Stimulated activated CD4-positive, alpha-beta T cell treated with anti-CD3 and anti-CD28 coated beads, Interleukin-12 subunit alpha, Interleukin-12 subunit beta, amount 100 ng/mL, for 24 hours (primary cell): ENCODE measurements at places on chromosomes 11 and 22.

DNA sequence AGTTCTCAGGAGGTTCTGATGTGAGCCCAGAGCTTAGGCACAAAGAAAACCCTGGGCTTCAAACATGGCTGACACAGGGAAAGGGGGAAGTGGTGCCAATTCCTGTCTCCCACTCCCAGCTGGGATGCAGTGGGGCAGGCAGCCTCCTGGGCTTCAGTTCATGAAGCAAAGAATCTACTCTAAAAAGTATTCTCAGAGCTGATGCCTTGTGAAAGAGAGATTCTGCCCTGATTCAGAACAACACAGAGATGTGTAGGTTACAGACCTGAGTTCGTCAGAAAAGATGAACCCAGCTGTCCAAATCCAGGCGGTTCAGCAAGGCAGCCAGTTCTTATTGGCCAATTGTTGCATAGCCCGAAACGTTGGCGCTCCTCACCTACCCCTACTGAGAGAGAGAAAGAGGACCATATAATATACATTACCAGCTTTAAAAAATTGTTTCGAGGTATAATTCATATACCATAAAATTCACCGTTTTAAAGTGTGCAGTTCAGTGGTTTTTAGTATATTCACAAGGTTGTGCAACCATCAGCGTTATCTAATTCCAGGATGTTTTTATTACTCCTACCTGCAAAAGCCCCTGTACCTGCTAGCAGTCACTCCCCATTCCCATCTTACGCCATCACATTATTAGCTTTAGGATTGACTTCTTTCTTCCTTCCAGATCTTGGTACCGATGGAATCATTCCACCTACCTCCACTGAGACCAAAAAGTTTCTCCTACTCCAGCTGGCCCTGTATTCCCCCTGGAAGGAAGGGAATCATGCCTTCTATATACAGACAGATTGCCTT, 7.2 kb upstream of the TLCD5 start:
- DNase-seq = no peak

- no peak for DNase-seq
Measured at GRCh38 chr11:35600331-35600838, 17.9 kb upstream of the FJX1 start.

DNA sequence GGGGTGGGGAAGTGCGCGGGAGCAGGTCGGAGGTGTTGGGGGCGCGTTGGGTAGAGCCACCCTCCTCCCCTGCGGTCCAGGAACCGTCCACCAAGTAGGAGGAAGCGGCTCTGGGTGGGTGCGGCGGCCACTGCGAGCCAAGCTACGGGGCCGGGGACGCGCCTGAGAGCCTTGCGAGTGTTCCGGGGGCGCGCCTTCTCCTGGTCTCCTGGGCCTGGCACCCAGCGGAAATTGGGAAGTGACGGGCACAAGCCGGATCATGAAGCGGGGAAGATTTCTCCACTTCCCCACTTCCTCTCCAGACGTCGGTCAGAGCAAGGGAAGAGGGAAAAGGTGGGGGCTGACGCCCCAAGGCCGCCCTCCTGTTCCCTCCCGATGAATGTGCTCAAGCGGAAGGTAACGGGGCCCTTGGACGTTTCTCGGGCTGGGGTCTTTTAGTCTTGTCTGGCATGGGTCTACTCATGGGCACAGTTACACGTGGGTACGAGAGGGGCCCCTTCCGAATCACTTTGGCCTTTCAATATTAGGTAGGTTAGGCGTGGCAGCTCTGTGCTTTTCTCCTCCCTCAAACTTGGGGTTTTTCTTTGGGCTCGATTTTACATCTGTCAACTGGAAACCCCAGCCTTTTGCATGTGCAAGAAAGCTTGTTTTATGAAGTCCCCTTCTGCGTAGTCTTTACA, 865 bp downstream of the RBM14 start:
- DNase-seq = no peak

DNA sequence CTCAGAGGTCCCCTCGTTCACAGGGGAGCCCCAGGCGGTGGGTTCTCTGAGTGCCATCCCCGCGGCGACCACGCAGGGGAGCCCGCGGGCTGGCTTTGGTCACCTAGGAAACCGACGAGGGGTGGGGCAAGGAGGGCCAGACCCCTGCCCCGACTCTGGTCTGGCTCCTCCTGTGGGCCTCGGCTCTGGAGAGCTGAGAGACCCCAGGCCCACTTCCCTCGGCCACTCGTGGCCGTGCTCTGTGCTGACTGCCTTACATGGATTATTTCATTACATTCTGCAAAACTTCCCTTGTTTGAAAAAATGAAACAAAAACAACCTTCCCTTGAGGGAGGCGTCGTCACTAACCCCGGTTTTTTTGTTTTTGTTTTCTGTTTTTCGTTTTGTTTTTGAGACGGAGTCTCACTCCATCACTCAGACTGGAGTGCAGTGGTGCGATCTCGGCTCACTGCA, 15.1 kb upstream of the CYTH4 start:
- peak; percentile 57 for DNase-seq

DNA sequence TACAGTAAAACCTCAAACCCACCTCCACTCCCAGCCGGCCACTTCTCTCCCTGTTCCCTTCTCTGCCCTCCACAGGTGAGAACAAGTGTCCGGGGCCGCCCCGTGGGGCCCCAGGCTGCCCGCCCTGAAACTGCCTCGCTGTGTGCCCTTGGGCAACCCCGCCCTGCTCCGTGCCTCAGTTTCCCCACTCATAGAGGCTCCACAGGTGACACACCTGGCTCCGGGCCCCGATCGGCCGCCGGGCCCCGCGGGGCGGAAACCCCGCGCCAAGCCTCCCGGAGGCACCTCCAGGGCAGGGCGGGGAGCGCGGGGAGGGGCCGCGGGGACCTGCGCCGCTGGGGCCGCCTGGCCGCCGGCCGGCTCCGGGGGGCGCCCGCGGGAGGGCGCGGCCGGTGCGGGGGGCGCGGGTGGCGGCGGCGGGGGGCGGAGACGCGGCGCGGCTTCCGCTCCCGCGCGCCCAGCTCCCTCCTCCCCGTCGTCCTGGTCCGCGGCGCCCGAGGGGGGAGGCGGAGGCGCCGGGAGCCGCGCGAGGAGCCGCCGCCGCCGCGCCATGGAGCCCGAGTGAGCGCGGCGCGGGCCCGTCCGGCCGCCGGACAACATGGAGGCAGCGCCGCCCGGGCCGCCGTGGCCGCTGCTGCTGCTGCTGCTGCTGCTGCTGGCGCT, at the start of gene LRP5:
Gene LRP5, plus strand, starts transcription at position 475 of the 663 bp plus-strand sequence. Its CDS starts 124 bp downstream, at position 599.
- DNase-seq = no peak

GRCh38 chr11:68342459-68343158, 30.2 kb downstream of the LRP5 start:
- DNase-seq = no peak

GRCh38 chr11:102001657-102002338, 45.4 kb upstream of the CFAP300 start:
- no peak for DNase-seq

DNA sequence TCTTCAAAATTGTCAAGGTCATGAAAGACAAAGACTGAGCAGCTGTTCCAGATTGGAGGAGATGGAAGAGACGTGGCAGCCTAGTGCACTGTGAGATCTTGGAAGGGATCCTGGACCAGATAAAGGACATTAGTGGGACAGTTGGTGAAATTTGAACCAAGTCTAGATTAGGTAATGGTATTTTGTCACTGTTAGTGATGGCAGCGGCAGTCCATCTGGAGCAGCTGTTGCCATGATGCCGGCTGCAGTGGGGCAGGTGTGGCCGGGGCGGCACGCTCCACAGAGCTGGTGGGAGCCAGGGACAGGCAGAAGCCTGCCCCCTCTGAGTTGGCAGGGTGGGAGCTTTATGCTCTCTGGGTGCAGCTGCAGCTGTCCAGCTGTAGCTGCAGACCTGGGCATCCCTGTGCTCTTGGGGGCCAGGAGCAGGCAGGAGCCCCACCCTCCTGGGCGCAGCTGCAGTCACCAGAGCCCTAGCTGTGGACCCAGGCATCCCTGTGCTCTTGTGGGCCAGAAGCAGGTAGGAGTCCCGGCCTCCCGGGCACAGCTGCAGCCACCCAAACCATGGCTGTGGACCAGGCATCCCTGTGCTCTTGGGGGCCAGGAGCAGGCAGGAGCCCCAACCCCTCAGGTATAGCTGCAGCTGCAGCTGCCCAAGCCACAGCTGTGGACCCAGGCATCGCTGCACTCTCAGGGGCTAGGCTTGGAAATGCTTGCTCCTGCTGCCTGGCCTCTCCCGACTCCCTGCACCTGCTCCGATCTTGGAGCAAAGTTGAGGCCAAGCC, 20.7 kb downstream of the DIXDC1 start:
- DNase-seq = no peak

DNA sequence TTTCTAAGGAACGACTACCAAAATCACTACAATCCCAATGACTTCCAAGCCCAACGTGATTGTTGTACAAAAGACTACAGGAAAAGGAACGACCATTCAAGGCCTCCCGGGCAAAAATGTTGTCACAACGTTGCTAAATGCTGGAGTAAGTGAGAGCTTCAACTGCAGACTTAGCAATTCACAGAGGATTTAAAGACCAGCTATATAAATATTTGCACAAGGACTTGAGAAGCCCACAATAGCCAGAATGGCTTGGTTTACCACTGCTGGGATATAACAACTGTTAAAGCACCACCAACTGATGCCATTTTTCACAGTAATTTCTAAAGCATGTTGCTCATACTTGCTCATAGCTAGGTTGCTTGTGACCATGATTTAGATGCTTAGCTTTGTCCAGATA, 78.3 kb downstream of the EMSY start:
- DNase-seq = no peak

GRCh38 chr11:69130654-69131053, 25.1 kb upstream of the SMIM38 start:
- no peak for DNase-seq

GRCh38 chr22:49380095-49380827, 447.4 kb downstream of the BRD1 start:
- DNase-seq = no peak

GRCh38 chr11:34051349-34052035, at the start of gene CAPRIN1:
TSS of gene CAPRIN1 (plus strand) at chr11:34051731. CDS start at chr11:34052421, 690 bp downstream.
- peak; percentile 75 for DNase-seq

DNA sequence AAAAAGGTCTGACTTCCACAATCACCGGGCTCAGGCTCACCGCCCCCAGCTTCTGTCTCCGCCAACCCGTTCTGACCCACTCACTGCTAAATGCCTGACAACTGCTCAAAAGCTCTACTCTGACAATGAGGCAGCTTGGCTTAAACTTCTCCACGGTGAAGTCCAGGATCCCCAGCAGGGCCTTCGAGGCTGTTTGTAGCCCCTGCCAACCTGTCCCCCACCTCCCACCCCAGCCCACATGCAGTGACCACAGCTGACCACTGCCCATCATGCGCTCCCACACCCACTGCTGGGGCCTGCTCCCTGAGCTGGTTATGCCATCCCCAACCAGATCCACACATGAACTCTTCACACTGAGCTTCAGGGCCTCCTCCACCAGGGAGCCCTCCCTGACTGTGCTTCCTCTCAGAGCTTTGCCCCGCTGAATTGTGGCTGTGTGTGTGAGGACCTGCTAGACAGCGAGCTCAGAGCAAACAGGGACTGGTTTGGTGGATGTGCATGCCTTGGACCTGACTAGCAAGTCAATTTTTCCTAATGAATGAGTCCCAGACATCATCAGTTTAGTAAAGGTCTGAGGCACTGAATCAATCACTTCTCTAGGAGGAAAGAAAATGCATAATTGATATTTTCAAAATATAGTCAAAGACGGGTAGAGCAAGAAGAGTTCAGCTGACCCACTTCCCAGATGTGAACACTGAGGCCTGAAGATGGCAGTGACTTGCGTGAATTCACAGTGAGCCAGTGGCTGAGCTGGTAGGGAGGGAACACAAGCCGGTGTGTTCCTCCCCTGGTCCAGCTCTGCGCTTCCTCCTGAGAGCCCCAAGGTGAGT, 7.7 kb downstream of the LRRC32 start:
- DNase-seq = no peak

- DNase-seq = no peak
Measured at GRCh38 chr11:104060820-104061219, 24.4 kb downstream of the DDI1 start.

- DNase-seq = no peak
Measured at GRCh38 chr11:116730241-116730561, 42.6 kb downstream of the BUD13 start.

- no peak for DNase-seq
Measured at GRCh38 chr11:133266986-133267385, 265.3 kb downstream of the OPCML start.

- DNase-seq = no peak
Measured at GRCh38 chr11:61659413-61660196, 20.6 kb upstream of the DAGLA start.

DNA sequence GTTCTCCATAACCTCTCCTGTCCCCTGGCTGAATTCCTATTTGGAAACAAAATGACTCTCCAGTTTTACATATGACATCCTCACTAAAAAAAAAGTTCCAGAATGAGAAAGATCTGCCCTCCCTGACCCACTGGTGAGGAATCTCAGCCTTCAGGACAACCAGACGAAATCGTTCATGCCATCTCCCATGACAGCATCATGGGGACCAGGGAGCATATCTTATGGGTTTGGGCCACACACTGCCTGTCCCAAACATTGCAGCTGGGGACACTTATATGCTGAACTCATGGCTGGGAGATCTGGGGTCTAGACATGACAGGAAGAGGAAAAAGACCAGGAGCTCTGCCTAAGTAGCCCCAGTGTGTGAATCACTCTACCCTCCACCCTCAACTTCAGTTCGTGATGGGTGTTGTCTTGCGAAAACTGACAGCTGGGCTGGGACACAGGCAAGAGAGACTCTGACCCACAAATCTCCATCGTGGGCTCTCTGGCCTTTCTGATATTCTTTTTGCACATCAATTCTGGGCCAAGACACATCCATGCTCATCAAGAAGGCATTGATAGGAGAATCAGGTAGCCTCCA, 102.0 kb downstream of the ZNF280B start:
- no peak for DNase-seq

GRCh38 chr22:50249341-50250248, 1.5 kb downstream of the HDAC10 start:
- no peak for DNase-seq

- DNase-seq = no peak
Measured at GRCh38 chr11:14546672-14547071, 26.5 kb upstream of the PSMA1 start.

DNA sequence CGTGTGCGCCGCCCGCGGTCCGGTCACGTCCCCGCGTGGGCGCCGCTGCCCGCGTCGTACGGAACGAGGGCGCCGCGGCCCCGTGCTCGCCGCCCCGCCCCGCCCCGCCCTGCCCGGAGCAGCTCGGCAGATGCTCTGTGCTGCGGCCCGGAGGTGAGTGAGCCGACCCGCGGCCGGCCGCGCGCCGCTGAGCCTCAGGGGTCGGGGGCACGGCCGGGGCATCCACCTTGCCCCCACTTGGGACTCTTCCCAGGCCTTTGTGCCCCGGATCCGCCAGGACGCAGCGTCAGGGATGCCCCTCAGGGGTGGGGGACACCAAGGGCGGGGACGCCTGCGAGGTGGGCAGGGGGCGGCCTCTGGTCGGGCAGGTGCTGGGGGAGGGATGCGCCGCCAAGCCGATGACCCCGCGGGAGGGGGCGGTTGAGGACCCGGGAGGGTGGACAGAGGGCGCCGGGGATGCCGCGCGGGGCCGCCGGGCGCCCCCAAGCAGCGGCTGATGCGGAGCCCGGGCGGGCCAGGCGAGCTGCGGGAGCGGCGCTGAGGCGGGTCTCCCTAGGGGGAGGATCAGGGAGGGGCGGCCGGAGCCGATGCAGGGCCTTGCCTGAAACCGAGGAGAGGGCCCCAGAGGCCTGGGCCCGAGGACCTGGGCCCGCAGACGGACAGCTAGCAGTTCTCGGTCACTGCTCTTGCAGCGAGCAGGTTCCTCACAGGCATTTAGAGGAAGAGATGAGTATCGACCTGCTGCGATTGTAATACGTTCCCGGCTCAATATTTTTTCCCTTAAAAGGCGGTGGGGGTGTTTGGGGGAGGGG, at the start of gene GNAZ:
Gene GNAZ, plus strand, starts transcription at position 102 of the 812 bp plus-strand sequence. CDS start 25,177 bp downstream, outside the sequence.
- no peak for DNase-seq

- DNase-seq = no peak
Measured at GRCh38 chr11:35937700-35938099, 6.2 kb upstream of the LDLRAD3 start.
